ENCODE measurements at places on chromosomes 6 and 20. TPM values are rescaled to one million over a fixed set of nuclear protein-coding genes. Genes with fewer than 3 reads are reported as not detected.

Gene PRIM2
- total RNA-seq: 17.2 TPM

Gene SLC44A4
- 0.10 TPM for total RNA-seq

Gene CD83
- total RNA-seq: 22.1 TPM

Gene HLA-DRA
- total RNA-seq: 92.8 TPM

Gene CALHM6
- 3.4 TPM for total RNA-seq

Gene PPIL6
- 4.1 TPM for total RNA-seq

Data from skin of body (tissue), 3 donors.